ENCODE measurements at places on chromosomes 1 and 21.
A peak's percentile ranks its signal among the peaks of the same experiment; 100 is the strongest.

DNA sequence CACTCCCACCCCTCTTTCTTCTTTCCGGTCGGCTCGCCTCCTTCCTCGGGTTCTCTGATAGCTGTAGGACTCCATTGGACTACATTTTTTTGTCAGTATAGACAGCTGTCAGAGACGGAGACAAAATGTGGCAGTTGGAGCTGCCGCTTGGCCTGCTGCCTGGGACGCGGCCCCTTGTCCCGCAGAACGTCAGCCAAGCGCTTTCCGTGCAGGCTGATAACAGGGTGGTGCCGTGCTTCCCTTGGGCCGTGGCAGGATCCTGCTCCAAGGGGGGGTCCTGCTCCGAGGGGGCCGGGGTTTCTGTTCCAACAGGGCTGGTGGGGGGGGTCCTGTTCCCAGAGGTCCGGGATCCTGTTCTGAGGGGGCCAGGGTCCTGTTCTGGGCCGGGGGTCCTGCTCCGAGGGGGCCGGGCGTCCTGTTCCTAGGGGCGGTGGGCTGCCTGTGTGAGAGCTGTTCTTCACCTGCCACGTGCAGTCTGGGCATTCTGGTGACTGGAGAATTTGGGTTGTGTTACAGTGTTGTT is 4.9 kb downstream of the SKI start:
- DNase-seq: no peak

DNA sequence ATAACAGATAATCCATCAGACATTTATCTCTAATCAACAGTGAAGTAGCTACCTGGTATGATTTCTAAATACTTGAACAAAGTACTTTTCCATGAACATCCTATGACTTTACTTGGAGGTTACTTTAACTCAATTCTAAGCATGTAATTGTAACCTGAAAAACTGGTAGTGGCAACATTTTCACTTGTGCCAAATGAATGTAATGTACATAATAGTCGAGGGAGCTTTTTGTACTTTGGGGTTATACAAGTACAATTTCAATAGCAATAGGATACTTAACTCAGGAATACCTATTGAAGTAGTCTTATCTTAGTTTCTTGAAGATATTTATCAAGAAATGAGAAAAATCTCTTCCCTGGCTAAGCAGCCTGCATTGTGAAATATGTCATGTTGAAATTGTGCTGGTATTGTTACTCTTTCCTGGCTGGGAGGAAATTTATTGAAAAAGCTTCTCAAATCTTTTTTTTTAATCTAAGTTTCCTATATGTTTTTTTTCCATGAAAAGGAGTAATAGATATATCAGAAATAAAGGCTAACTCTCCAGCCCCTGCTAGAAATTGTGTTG is 33.7 kb upstream of the CACYBP start:
- DNase-seq: no peak

GRCh38 chr1:173868266-173869020 is at the start of gene ZBTB37:
Gene ZBTB37, plus strand, starts transcription at chr1:173868380. Its CDS starts 1,846 bp downstream, at chr1:173870226.
- no peak for DNase-seq

GRCh38 chr1:43074709-43075108 is 97.4 kb downstream of the EBNA1BP2 start:
- no peak for DNase-seq

DNA sequence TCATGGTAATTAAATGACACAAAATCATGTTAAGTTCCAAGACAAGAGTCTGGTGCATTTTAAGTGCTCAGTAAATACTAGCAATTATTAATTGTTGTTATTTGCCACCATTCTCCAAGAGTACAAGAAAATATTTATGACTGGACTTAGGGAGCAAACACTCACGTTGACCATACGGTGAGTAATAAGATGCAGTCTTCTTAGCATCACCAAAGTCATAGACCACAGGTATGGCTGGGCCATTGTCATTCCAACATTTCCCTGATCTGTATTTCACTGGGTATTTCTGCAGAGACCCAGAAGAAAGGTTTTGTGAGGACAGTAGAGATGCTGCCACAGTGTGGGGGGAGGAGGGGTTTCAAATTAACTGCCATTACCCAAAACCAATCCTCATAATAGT is 4.7 kb downstream of the ITLN2 start:
- DNase-seq: no peak

DNA sequence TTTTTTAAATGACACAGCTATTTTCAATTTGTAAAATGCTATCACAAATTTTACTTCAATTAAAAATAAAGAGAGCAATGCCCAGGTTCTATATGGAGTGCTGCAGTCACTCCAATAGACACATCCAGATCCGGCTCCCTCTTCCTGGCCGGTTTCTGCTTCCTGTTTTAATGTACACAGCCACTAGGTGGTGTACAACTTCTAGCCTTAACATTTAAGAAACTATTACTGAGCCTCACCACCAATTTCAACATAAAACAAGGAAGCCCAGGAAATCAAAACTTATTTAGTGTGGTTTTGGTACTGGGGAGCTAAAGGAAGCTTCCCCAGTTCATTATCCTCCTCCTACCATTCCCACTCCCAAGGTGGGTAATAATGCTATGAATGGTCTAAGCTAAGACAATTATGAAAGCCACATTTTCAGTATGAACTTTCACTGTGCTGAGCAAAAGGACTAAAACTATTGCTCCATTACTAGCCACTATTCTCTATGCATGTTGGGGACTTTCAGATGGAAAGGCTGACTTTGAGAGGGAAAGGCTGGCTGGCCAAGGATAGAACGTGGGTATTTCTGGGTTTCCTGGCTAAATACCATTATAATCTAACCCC is 25.5 kb upstream of the MTMR11 start:
- DNase-seq: peak; percentile 81

DNA sequence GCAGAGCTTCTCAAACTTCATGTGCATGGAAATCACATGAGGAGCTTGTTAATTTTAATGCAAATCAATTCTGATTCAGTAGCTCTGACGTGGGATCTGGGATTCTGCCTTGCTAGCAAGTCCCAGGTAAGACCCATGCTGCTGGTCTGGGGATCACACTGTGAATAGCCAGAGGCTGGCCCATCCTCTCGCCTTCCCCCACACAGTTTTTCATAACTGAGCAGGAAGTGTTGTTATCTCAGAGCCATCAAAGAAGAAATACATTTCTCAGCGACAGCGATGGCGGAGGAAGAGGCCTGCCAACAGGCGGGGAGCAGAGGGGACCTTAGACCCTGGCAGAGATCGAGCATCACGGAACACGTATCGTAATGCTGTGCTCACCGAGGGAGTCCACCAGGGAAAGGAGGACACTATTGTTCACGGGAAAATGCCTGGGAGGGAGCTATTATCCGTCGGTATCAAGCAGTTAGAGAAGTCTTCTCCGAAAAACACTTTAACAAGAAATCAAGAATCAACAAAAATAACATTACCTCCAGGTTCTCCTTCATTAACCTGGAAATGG is 268.9 kb upstream of the TMEM51 start:
- no peak for DNase-seq

- DNase-seq: no peak
These were observed 45.6 kb downstream of the SUCO start for GRCh38 chr1:172578586-172578985.
